Neural crest cell (in vitro differentiated cells): ENCODE measurements at places on chromosomes 7 and 10.

DNA sequence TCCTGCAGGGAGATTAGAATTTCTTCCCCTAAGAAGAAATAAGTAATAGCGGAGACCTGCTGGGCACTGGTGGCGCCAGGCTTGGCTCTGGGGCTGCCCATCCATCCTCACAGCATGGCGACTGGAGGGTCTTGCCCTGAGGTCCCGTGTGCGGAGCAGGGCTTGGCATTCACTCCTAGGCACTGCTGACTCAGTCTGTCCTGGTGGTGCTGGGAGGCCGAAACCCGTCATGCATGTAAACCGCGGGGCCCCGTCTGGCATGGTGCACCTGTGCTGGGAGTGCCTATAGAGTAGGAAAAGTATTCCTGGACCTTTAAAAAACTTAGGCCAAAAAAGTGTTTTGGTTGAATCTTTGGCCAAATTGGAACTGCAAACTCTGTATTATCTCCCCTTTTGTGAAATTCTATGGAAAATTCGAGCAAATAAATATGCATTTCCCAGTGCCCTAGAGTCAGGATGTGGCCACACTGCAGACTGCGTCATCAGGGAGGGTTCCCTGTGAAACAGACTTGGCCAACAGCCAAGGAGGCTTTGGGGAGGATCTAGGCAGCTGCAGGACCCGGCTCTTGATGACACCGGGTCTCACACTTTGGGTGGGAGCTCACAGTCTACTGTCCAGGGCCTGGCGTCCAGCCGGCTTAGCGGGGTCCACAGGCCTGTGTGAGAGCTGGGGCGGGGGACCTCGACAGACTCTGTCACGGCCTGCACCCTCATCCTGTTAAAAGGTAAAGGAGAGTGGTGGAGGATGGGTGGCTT is 122.3 kb downstream of the VIPR2 start:
- DNase-seq = no peak

- DNase-seq = no peak
These were observed 79.4 kb upstream of the DDC start for GRCh38 chr7:50644586-50644985.

DNA sequence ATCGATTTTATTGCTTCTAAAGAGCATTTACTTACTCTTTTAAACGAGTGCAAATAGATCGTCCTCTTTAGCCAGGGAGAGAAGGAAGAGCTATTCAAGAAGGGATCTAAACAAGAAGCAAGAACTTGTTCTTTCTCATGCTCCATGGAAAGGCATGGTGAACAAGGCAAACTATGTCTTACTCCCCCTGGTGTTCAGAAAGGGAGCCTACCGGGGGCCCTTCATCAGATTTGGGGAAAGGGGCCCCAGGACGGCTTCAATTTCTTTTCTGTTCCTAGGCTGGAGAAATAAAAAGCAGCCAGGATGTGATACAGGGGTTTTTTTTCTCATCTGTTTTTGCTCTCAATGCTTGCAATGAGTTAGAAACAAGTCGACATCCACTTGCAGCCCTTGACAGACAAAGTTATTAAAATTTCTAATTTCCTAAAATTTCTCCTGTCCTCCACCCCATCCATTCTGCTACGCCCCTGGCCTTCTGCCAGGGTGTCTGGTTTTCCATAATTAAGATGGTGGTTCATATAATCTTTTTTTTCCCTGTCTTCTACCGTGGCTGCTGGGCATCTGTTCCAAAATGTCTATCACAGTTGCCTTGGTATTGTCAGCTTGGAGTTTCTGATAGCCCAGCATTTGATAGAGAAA is 214.4 kb downstream of the CREB5 start:
- peak; percentile 29 for DNase-seq

- no peak for DNase-seq
These were observed 261.1 kb upstream of the RNF32 start for GRCh38 chr7:156379324-156380070.

- no peak for DNase-seq
These were observed 135.9 kb downstream of the LRRN3 start for GRCh38 chr7:111226800-111227199.

DNA sequence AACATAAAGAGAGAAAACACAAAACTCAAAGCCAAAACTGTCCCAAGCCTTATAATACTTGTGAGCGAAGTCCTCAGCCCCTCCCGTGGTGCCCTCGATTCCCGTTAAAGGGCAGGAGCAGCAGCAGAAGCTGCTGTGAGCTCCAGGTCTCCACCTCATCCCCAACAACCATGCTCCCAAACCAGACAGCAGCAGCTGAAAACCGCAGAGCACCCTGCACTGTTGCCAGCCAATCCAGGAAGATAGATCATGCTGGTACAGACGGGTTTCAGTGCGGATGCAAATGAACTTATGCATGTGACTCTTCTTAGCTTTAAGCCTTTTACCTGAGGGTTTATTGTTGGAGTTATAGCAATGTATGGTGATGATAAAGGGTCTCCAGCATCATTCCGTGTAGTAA is 97.9 kb downstream of the DNAJB6 start:
- no peak for DNase-seq

DNA sequence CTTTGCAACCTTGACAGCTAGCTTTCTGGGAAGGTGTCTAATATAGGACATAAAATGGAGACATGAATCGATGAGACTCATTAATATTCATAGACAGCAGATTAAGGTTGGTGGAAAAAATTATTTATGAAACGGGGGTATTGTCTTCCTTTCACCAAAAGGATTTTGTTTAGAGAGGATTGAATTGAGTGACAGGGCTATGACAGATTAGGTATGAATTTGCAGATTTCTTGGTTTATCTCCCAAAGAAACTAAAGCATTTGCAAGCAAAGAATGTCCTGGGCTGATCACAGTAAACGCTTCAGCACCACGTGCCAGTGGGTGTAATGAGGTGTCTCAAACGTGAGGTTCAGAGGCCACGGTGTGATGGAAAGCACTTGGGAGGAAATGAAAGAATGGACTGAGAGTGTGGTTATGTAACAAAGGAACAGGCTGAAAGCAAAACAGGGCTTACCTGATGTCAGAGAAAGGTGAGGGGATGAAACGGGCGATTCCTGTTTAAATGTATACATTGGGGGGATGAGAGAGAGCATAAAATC is 329.2 kb upstream of the NPVF start:
- DNase-seq = no peak

GRCh38 chr10:59625721-59626522 is 83.7 kb downstream of the SLC16A9 start:
- peak; percentile 33 for DNase-seq

DNA sequence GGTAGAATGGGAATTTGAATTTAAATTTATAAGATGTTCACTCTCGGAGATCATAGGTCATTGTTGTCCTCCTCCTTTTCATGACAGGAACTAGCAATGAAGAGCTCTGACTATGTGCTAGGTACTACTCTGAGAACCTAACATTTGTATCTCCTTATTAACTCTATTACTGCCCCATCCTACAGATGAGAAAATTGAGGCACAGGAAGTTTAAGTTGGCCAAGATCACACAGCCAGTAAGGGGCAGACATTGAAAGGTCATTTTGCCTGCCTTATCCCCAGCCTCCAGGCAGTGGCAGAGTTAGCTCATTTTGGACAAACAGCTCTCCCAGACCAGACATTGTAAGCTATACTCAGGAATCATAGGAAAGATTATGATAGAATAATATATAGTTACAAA is 6.0 kb downstream of the SRGN start:
- no peak for DNase-seq

DNA sequence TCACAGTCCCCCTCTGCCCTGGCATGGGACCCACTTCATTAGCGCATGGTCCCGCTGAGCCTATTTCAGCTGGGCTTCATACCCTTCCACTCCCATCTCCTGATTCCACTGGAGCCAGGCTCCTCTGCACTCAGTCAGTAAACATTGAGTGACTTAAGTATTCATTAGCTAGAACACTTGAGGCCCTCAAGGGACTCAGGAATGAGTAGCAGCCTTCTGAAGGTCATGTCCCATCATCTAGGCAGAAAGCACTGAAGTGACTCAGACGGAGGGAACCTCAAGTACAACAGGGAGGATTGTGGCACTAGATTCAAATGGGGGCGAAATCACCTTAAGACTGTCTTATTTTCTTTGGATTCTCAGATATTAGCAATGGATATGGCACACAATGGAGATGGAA is 186.6 kb upstream of the INHBA start:
- no peak for DNase-seq

GRCh38 chr7:30411897-30412296 is 66.7 kb downstream of the NOD1 start:
- DNase-seq = no peak

- DNase-seq = no peak
These were observed 31.1 kb downstream of the LOXL4 start for GRCh38 chr10:98236862-98237261.

- DNase-seq = no peak
These were observed 98.7 kb downstream of the ITIH5 start for GRCh38 chr10:7567911-7568620.

GRCh38 chr10:131847241-131847783 is 53.5 kb upstream of the PPP2R2D start:
- DNase-seq = no peak

- no peak for DNase-seq
These were observed 319.0 kb downstream of the TNS3 start for GRCh38 chr7:47262881-47263280.

DNA sequence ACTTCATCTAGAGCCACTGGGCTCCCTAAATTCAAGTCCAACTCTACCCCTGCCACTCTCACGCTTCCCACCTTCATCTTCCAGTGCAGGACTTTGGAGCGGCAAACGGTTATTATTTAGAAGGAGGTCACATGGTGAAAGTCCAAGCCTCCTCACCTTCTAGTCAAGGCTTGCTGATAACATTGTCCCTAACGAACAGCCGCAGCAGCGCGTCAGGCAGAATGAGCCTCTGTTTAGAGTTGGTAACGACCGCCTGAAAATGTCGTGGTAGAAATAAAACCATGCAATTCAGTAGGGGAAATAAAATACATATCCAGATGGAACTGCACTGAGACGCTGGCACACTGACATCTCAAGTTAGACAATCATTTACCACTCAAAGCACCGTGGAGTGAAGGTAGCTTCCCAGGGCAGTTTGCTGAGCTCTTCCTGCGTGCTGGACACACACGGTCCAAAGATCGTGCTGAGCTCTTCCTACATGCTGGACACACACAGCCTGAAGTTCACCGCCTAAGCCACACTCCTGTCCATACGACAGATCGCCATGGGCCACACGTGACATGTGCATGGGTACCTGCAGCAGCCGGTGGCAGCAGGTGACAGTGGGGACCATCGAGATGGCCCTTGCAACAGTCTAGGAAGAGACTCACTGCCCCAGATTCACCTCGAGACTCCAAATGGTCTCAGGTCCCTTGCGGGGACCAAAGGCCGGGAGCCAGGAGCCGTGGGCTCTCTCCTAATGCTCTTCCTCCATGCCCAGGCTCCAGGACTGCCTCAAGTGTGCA is 323.5 kb downstream of the PTPRN2 start:
- DNase-seq = no peak

DNA sequence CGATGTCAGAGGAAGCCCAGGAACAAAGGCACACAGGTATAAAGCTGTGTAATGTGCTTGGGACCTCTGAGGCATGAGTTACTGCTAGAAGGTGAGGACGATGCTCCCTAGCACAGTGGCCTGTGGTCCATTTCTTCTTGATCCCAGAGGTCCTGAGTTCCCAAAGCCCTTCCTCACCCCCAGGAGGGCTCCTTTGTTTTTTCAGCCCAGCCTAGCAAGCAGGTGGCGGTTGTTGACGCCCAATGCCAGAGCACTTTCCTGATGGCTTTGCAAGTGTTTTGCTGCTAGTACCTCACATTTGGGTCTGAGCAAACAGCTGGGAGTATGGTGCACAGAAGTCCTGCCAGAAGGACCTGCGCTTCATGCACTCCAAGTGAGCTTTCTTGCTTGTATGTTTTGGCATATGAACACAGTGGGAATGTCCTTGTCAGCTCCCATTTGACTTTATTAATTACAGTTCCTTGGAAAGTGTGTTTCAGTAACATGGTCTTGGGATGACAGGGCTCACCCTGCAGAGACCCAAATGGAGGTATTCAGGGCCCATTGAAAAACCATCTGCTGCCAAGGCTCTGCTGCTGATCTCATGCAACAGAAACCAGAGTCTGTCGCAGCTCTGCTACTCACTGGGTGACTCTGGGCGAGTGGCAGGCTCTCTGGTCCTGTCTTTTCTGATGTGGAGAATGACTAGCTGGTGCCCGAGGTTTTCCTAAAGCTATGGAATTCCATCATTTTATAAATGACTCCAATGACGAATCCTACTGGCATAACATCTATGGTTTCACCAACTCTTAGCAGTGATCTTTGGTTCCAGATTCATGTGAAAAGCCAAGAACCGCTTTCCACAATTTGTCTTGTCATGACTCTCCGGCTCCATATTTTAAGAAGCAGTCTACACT is 134.9 kb downstream of the ARID5B start:
- no peak for DNase-seq

DNA sequence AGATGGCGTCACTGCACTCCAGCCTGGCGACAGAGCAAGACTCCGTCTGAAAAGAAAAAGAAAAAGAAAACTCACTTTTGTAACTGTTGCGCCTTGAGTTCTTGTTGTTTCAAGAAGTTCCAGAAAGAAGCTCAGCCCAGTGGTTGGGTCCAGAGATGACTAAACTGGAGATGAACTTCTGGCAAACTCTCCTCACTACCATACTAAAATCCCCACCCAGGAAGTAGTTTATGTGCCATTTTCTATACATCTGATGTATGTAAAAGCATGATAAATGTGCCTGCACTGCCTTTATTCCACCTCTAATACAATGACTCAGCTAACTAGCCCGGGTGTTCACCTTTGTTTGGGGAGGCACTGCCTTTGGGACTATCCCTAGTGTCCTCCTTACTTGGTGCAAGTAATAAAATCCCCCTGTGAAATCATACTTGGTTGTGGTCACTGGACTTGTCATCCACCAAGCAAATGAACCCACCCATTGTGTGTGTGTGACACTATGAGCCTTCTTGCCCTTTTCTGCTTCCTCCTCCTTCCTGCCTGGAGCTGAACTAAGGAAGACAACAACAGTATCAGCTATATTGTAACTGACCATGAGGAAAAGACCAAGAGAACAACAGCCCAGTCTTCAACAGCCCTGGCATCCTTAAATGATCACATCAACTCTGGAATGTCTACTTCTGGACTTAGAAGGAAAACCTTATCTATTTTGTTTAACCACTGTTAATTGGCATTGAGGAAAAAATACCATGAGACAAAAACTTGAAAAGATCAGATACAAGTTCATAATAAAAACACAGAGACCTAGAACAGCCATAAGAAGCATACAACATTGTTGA is 33.6 kb downstream of the JMJD1C start:
- no peak for DNase-seq
